Placental epithelial cell (primary cell): ENCODE measurements at places on chromosomes 1 and 21. TPM values are rescaled to one million over a fixed set of nuclear protein-coding genes. Genes with fewer than 3 reads are reported as not detected.

FBXO2 gene
- total RNA-seq, result 41.8 and 135 TPM in 2 replicates

LRRN2 gene
- total RNA-seq, result 0.22 and 10.2 TPM in 2 replicates

TPR gene
- 86.4 and 92.8 TPM in 2 replicates for total RNA-seq

BARHL2 gene
- total RNA-seq, result not detected in 2 replicates

HDGF gene
- 148 and 194 TPM in 2 replicates for total RNA-seq

KCNJ15 gene
- total RNA-seq, result 7.1 and 88.5 TPM in 2 replicates

RYR2 gene
- not detected in 2 replicates for total RNA-seq

NBPF4 gene
- not detected in 2 replicates for total RNA-seq

NBPF6 gene
- not detected in 2 replicates for total RNA-seq

RIPPLY3 gene
- total RNA-seq, result 0.33 and 0.79 TPM in 2 replicates

IFI44L gene
- under 0.01 and 0.11 TPM in 2 replicates for total RNA-seq

PODN gene
- total RNA-seq, result 0.11 and 0.39 TPM in 2 replicates

FMO2 gene
- total RNA-seq, result not detected in 2 replicates

GBP6 gene
- total RNA-seq, result 0.11 TPM in 1 of 2 replicates, not detected in the other

LCE1C gene
- total RNA-seq, result not detected in 2 replicates

SPATA46 gene
- total RNA-seq, result not detected in 2 replicates

TGFBR3 gene
- total RNA-seq, result 7.6 and 25.1 TPM in 2 replicates

AADACL3 gene
- total RNA-seq, result not detected in 2 replicates

LDLRAD1 gene
- total RNA-seq, result not detected in 2 replicates

FCMR gene
- 0.22 TPM in 1 of 2 replicates, not detected in the other for total RNA-seq

OR2G3 gene
- not detected in 2 replicates for total RNA-seq

TMEM82 gene
- not detected in 2 replicates for total RNA-seq

C4BPA gene
- total RNA-seq, result 0.11 TPM in 1 of 2 replicates, not detected in the other

ATP5PF gene
- 43.6 and 44.4 TPM in 2 replicates for total RNA-seq

EXO1 gene
- 11.4 and 11.9 TPM in 2 replicates for total RNA-seq

ALG14 gene
- total RNA-seq, result 1.6 and 2.3 TPM in 2 replicates

UTS2 gene
- total RNA-seq, result not detected in 2 replicates

S100A2 gene
- 5.2 and 8.2 TPM in 2 replicates for total RNA-seq

ATP6V1G3 gene
- total RNA-seq, result not detected in 2 replicates

HYI gene
- total RNA-seq, result 31.8 and 54.6 TPM in 2 replicates
